COR-L47 (cell line): ENCODE measurements at places on chromosomes 6 and 20.

GRCh38 chr6:22362361-22362760 is 65.5 kb upstream of the PRL start:
- DNase-seq, result no peak

DNA sequence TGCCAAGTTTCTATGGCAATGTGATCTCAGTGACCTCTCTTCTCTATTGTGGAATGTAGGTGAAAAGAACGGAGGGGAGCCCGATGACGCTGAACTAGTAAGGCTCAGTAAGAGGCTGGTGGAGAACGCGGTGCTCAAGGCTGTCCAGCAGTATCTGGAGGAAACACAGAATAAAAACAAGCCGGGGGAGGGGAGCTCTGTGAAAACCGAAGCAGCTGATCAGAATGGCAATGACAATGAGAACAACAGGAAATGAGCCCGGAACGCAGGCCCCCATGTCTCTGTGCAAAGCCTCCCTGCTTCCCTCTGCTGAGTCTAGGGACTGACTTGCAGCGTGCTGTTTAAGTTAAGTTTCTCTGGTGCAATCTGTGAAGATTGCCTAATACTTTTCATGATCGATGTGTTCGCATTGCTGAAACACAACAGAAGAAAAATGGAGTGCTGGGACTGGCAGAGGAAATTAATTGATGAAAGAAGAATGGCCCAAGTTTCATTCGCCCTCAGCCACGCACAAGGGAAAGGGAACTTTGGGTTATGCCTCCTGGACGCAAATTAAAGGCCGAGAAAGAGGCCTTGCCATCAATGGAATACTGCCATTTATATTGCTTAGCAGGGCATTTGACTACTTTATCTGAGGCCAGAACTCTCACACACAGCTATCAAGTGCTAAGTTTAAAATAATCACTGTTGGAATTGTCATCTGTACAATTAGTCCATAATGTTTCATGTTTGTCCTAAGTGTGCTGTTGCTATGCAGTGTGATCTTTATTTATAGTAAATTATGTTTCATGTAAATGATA is 146.4 kb downstream of the AKAP7 start:
- no peak for DNase-seq

DNA sequence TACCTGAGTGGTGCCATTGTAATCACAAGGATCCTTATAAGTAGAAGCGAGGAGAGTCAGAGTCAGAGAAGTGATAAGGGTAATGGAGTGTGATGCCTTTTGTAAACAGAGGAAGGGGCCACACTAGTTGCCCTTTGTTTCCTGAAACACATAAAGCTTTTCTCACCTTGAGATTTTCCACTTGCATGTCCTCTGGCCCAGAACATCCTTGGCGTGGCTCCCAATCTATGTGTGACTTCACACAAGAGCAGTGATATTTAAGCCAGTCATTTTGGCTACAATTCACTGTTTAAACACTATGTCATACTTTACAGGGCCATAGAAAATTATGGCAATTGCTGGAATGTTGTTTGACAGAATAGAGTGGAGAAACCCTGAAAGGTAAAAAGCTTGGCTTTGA is 121.2 kb upstream of the BTN3A2 start:
- DNase-seq, result no peak

- no peak for DNase-seq
These were observed 3.9 kb upstream of the SSR1 start for GRCh38 chr6:7316658-7317533.

DNA sequence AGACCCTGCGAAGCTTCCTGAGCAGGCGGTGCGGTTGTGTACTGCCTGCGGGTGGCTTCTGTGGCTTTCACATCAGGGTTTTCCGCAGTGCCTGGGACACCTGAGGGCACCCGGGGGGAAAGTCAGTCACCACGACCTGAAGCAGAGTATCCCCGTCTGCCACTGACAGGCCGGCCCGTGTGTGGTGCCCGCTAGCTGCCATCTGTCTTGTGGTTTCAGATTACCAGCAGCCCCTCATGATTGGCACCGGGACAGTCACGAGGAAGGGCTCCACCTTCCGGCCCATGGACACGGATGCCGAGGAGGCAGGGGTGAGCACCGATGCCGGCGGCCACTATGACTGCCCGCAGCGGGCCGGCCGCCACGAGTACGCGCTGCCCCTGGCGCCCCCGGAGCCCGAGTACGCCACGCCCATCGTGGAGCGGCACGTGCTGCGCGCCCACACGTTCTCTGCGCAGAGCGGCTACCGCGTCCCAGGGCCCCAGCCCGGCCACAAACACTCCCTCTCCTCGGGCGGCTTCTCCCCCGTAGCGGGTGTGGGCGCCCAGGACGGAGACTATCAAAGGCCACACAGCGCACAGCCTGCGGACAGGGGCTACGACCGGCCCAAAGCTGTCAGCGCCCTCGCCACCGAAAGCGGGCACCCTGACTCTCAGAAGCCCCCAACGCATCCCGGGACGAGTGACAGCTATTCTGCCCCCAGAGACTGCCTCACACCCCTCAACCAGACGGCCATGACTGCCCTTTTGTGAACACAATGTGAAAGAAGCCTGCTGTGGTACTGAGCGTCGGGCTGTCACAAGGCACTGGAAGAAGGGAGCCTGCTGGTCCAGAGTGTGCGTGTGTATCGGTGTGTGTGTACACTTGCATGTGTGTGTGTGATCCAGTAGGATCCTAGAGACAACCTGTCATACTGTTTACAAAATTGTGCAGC is 54.4 kb downstream of the GOPC start:
- DNase-seq, result no peak
